ENCODE measurements at places on chromosomes 11 and 22.

DNA sequence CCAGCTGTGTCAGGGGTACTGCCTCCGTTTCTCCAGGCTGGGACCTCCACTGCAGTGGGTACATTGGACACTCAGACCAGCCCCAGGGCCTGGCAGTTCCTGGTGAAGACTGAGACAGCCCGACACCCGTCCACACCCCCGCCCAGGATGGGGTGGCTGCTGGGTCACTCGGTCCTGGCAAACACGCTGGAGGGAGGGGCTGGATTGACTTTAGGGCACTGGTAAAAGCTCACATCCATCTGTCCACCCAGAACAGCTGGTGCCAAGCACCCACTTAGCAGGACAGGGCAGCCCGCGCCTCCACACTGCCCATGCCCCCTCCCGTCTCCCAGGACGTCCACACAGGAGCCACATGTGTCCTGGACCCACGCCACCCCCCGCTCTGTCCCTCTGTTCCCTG is 10.7 kb upstream of the TBX1 start:
- DNase-seq = no peak

GRCh38 chr11:125062218-125062930 is 731 bp upstream of the SLC37A2 start:
- DNase-seq = no peak

DNA sequence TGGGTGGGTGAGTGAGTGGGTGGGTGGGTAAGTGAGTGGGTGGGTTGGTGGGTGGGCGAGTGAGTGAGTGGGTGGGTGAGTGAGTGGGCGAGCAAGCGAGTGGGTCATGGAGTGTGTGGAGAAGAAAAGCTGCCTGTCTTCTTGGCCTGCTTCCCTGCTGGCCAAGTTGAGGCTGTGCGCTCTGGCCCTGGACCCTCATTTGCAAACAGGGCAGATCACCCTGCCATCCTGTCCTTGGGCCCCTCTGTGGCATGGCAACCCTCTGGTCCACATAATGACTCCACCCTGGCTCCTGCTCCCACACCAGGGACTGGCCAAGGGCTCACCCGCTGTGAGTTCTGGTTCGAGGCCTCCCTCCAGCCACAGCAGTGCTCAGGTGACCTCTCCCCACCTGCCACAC is 35.1 kb downstream of the CAPN1 start:
- DNase-seq = no peak

GRCh38 chr22:26995235-26995634 is 337.8 kb downstream of the MIAT start:
- no peak for DNase-seq

GRCh38 chr11:93492464-93493251 is 50.5 kb downstream of the SMCO4 start:
- no peak for DNase-seq

GRCh38 chr22:32629573-32629957 is 155.0 kb downstream of the FBXO7 start:
- no peak for DNase-seq
